ENCODE measurements at places on chromosomes 11 and 22.

- DNase-seq = no peak
Observed at GRCh38 chr22:36445158-36445668, 36.2 kb downstream of the TXN2 start.

DNA sequence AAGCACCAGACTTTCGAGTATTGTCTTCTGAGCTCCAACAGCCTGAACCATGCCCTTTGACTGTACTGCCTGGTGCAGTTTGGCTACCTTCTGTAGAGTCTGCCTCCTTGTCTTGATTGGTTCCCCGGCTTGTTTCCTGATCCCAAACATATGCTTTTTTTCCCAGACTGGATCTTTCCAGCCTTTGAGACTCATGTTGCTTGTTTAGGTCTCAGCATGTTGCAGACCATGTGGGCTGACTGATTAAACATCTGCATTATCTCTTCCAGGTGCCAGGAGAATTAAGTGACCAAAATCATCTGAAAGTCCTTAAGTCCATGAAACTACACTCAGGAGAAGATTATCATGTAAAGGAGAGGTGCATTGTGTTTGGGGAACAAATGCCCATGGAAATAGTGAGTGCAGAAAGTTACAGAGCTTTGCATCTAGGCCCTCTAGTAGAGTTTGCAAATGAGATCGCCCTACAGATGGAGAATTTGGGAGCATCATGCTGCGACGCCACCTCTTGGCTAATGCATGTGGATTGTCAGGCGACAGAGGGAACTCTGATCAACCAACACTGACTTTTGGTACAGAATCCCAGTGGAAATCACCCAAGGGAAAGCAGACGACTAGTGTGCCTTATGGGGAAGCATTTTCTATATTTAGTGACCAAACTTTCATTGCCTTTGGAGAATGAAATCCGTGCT is 188.8 kb downstream of the BLID start:
- DNase-seq = no peak

DNA sequence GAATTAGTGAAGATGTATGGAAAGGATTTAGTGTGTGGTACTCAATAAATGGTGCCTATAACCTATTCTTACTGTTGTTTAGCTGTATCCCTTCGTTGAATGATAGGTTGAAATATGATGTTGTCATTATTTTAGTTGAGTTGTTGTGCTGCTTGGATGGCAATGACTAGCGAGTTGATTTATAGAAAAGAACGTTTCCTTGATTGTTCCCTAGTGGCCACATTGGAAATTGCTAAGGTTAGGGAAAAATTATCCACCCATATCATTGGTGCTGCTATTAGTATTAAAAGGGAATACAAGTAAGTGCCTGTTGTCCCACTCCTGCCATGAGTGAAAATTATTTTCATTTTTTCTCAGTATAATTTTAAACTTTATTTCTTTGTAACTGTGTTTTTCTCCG is 14.5 kb downstream of the EMSY start:
- no peak for DNase-seq

DNA sequence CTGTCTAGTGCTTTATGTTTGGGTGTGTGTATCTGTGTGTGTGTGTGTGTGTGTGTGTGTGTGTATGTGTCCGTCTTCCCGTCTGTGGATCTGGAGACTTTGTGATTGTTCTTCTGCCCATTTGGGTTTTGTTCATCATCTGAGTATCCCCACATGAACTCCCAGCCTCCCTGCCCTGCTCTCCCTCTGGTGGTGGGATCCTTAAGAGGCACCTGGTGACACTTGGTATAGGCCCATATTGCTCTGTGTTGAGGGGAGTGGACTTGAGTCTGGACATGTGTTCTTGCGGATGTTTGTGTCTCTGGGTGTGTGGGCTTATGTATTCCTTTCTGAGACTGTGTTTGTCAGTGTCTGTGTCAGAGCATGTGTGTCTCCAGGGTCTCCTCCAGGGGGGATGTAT is 15.3 kb downstream of the RCOR2 start:
- DNase-seq = no peak

DNA sequence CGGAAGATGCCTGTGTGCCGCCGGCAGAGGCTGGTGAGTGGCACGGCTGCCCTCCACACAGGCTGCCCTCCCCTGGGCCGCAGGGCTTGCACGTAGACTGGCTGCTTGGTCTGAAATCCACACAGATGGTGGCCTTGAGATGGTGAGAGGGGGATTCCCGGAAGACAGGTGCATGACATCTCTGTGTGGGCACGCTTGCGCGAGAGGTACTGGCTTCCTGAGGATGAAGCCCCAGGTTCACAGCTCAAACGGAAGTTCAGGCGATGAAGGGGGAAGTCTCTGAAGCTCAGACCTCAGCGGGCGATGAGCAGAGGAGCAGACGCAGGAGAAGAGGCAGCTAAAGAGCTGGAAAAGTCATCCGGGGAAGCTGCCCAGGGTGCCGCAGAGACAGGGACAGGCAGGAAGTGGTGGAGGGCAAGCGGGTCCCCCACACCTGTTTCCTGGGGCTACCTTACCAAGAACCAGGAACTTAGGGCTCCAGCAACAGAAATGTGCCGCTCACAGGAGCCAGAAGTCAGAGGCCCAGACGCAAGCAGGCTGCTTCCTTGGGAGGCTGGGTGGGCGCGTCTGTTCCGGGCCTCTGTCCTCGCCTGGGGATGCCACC is 7.2 kb downstream of the CRELD2 start:
- DNase-seq = no peak

DNA sequence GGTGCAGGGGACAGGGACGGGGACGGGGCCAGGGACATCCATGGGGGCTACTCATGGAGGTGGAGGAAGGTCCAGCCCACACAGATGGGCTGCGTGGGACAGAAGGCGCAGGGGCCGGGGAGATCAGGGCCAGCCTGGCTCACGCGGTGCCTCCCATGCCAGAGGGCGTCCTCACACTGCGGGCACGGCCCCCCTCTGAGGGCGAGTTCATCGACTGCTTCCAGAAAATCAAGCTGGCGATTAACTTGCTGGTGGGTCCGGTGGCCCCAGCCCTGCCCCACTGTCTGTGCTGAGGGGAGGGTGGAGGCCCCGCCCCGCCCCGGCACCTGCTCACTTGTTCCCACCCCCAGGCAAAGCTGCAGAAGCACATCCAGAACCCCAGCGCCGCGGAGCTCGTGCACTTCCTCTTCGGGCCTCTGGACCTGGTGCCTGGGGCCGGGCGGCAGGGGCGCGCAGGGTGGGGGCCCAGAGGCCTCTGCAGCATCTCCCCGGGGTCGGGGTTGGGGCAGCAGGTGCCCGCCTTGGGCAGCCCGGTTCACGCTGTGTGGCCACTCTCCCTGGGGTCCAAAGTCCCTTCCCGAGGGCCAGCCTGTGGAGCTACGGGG is 15.8 kb downstream of the EPS8L2 start:
- DNase-seq = no peak

DNA sequence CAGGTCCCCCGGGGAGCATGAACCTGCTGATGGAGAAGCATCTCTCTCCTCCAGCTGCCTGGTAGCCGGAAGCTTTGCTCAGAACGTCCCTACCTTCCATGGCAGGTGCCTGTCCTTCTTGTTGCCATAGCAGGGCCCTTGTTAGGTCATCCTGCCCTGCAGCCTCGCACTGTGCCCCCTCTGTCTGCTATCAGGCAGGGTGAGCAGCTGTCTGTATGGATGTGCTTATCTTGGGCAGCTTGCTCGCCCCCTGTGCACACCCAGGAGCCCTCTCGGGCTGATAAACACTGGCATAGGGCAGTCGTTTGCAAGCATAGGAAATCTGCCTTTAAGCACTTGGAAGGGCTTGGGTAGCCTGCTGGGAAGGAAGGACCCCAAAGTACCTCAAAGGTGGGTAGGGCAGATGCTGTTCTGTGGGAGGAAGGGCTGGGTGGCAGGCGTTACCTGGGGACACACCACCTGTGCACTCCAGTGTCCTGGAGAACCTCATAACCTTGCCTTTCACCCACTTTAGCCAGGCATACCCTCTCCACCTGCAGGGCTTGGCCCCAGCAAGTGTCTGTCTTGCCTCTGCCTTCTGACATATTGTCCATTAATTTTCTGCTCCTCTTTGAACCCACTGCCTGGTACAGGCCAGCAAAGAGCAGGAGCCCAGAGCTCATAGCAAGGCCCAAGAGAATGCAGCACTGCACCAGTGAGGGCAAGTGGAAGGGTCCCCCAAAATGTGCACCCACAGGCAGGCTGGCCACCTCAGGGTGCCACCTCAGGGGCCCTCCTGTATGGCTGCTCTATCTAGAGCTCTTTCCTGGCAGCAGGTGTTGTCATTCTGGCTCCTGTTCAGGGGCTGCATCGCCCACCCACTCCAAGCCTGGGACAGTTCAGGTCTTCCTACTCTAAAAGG is 8.0 kb upstream of the COMT start:
- DNase-seq = no peak

GRCh38 chr22:36160499-36160942 is at the start of gene APOL3:
TSS of gene APOL3 (minus strand) at chr22:36160755. CDS start at chr22:36149055, 11,700 bp downstream.
- no peak for DNase-seq

DNA sequence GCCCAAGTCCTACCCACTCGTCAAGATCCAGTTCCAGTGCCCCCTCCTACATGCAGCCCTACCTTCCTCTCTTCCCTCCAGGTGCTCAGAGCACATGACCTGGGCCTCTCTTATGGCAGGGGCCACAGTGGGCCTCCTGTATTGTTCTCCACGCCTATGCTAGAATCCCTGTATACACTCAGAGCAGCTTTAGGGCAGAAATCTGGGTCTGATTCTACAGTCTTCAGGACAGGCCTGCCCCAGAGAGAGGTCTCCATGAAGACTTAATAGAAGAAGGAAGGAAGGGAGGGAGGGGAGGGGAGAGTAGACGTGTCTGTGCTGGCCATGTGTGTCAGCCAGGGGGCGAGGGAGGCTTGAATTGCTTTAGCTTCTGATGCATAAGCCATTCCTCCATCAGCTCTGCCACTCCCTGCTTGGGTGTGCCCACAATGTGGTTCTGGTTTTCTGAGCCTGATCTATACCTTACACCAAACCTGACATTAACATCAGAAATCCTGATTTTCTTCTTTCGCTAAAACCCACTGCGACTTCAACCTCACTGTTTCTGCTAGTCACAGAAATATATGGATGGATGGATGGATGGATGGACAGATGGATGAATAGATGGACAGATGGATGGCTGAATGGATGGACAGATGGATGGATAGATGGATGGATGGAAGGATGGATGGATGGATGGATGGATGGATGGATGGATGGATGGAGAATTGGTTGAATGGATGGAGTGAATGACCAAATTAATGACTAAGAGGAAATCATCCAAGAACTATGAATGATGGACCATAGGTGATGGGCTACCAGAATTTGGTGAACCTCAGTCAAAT is 56.6 kb upstream of the PRDM11 start:
- DNase-seq = no peak

DNA sequence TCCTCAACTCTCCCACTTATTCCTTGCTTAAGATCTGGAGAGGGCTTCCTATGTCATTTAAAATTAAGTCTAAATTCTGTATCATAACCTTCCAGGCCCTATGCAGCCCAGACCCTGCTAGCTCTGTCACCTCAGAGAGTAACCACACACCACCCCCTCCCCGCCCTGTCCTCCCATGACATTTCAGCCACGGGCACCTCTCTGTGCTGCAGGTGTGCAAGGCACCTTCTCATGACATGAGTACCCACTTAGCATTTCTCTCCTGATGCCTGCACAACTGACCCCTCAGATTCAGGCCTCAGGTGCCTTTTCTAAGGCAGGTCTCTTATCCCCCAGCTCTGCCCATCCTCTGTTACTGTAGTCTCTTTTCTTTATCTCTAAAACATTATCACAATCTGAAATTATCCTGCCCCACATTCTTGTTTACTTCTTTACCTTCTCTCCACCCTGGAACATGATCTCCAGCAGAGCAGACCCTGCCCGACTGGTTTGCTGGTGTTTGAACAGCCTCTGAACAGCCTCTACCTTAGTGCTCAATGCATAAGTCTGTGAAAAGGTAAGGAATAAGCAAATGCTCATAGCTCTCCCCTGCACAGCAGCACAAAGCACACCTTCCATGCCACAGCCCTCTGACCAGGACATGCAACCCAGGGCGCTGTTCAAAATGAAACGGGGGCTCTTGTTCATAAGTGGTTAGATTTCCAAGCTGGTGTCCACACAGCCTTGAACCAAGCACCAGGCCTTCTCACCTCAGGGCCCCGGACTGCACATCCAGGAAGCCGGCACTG is 196.1 kb upstream of the B3GAT1 start:
- no peak for DNase-seq

DNA sequence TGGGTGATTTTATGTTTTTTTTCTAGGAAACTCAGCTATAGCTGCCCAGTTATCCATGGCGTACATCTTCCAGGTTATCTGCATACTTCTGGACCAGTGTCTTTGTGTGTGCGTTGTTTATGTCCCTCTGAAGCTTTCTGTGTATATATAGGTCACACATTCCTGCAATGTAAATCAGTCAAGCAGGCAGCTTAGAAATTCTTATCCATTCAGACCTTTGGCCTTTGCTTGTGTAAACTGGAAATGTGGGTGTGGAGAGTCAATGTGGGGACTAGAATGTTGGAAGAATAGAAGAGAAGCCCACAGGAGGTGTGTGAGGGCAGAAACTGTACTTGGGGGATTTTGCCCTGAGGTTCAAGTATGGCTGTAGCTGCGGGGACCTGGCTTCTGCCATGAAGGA is 51.7 kb downstream of the BARX2 start:
- DNase-seq = no peak
